ENCODE measurements at places on chromosomes 1 and 21.

- peak; percentile 18 for DNase-seq
Measured at GRCh38 chr1:183996396-183996795, 41.1 kb downstream of the COLGALT2 start.

DNA sequence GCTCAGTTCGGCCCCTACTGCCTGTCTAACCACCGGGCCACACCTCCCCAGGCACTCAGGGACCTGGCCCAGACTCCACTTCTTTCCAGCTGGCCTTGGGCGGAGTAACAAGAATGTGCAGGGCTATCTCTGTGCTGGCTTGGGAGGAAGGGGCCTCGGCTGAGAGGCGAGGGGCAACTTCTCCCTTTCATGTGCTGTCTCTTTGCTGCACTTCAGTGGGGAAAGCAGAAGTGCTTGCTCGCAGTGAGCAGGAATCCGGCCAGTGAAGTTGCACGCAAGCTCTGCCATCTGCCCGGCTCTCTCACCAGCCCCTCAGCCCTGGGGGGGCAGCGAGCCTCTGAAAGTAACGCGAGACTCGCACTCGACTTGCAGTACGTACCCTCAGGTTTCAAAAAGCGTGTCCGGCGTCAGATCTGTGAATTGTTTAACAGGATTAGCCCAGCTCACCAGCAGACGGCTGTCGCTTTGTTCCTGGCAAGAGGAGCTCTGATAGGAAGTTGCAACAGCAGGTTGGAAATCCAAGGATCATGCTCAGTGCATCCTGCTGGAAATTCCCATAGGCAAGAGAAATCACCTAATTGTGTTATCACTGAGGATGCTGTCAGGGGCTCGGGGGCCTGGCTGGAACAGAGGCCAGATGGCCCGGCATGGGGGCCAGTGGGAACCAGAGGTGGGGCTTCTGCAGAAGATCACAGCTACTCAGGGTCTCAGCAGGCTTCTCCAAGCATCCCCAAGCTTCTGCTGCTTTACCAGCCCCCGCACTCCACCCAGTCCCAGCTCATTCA, 221.1 kb downstream of the NPHP4 start:
- peak; percentile 47 for DNase-seq

GRCh38 chr1:84031802-84032327, 32.9 kb upstream of the TTLL7 start:
- no peak for DNase-seq

- peak; percentile 27 for DNase-seq
Measured at GRCh38 chr1:207051191-207051943, at the start of gene YOD1. Gene YOD1 (minus strand): TSS chr1:207051208. CDS start chr1:207051030, 178 bp downstream.

GRCh38 chr1:54480525-54480848, 67.5 kb upstream of the ACOT11 start:
- peak; percentile 58 for DNase-seq

DNA sequence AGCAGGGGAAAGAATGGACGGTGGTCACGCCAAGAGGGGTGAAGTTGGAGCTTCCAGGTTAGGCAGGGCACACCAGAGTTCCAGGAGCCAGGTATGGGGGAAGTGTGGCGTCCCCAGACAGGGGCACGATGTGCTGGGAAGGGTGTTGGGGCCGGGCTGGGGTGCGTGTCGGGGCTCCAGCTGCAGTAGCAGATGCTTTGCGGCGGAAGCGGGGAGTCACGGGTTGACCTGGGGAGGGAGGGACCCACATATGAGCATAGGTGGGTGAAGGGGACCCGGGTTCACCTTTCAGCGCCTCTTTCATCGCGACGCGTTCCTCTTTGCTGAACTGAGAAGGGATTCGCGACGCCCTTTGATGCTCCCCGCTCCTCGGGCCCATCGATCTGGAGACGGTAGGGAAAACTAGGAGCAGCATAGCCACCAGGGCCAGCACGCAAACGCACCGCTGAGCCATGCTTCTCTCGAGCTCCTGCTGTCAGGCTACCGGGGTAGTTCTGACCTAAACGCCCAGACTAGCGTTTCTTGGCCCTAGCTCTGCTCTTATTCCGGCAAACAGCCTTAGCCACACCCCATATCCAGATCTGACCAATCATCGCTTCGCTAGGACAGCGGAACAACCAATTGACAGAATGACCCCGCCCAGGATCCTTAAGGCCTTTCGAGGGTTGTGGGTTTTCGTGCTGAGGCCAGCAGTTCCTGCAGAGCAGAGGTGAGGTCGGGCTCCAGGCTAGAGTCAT, at the start of gene PM20D1:
Gene PM20D1, minus strand, starts transcription at position 514 of the 737 bp plus-strand sequence. Its CDS starts 60 bp downstream, at position 454.
- peak; percentile 96 for DNase-seq

- no peak for DNase-seq
Measured at GRCh38 chr21:25822981-25823380, 88.2 kb downstream of the GABPA start.

DNA sequence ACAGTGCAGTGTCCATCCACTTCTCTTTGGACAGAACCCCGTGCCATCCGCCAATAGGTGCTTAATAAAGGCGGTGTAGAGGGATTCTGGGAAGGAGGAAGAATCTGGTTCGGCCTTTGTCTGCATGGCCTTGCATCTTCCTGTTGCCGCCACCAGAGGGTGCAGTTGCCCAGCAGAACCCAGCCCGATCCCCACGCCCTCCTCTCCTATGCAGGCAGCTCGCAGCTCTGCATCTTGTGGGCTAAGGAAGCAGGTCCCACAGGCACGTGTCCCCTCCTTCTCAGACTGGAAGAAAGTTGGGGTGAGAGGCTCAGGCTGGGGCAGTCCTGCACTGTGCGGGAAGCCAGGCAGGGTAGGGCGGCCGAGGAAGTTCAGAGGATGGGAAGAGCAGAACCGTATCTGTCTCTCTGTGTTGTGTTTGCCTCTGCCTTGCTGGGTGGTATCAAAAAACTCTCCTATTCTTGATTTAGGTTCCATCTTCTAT, 20.8 kb downstream of the NAV1 start:
- peak; percentile 89 for DNase-seq

- no peak for DNase-seq
Measured at GRCh38 chr1:9350960-9351359, 58.3 kb downstream of the SPSB1 start.

Data from hematopoietic multipotent progenitor cell treated with erythropoietin and hydrocortisone succinate and interleukin-3 and kit ligand, for 6 days (in vitro differentiated cells).